PC-3 (cell line): ENCODE measurements at places on chromosomes 11 and 22. TPM values are rescaled to one million over a fixed set of nuclear protein-coding genes. Genes with fewer than 3 reads are reported as not detected.

- DNase-seq = no peak
Measured at GRCh38 chr22:39661842-39662685, 91.5 kb downstream of the CACNA1I start.

DNA sequence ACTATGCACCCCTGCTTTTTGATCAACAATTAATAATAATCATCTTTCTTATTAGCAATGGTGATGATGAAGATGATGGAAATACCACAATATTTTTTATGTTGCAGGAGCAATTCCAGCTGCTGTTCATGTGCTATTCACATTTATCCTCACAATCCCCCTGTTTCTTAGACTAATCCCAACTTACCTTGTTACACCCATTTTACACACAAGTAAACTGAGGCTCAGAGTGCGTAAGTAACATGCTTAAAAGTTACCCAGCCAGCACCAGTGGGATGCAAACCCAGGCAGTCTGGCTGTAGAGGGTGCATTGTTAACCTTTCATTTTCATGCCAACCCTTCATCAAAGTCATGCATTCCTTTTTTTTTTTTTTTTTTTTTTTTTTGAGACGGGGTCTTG, 1.6 kb upstream of the CRYBA4 start:
- no peak for DNase-seq

DNA sequence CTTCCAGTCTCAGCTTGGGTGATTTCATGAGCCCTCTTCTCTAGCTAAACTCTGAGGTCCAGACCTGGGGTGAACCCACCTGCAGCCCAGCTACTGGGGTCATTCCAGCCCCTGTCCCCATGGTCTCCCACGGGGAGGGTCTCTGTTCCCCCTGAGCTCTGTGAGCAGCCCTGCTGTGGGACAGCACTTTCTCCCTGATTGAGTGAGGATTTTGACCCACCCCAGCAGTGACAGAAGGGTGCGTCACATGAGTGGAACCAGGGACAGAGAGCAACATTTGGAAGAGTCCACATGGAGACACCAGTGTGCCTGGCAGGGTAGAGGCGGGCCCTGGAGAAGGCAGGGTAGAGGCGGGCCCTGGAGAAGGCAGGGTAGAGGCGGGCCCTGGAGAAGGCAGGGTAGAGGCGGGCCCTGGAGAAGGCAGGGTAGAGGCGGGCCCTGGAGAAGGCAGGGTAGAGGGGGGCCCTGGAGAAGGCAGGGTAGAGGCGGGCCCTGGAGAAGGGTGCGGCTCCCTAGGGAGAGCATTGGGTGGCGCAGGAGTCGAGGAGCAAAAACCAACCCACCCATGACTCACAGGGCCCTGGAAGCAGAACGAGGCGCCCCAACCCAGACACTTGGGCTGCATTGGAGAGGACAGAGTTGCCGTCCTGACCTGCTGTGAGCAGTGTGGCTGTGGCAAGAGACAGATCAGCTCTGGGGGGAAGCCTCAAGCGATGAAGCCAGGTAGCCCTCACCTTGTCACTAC, 227.7 kb upstream of the B3GAT1 start:
- no peak for DNase-seq

GRCh38 chr11:57276971-57277675, 40.1 kb upstream of the APLNR start:
- DNase-seq = no peak

The DNAJB7 gene
- total RNA-seq = not detected in 2 replicates

GRCh38 chr22:44449061-44449682, 48.9 kb downstream of the RTL6 start:
- peak; percentile 89 for DNase-seq
